Adrenal gland (tissue), 19 donors: ENCODE measurements at places on chromosomes 7 and 10.
A peak's percentile ranks its signal among the peaks of the same experiment; 100 is the strongest.

DNA sequence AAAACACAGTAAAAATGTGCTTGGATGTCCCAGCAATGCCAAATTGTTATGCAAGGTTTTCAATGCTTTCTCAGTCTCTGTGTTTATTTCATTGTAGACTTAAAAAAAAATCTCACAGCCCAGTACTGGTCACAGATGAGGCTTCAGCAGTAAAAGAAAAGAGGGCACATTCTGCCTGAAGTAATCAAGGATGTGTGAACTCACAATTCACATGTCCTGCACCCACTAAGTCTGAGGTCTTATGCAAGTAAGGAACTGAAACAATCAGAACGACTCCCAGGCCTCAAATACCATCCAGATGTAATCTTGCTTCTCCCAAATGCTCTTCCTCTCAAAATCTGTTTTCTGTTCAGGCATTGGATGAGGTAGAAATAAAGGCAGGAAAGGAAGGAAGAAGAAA is 33.7 kb downstream of the ADRB1 start:
- DNase-seq: no peak
- H3K27ac ChIP-seq: no peak overlapping the region
- H3K4me1 ChIP-seq: no peaks in the 10 kb centered on the region
- no peaks in the 10 kb centered on the region for H3K36me3 ChIP-seq
- H3K4me3 ChIP-seq: no peak overlapping the region

DNA sequence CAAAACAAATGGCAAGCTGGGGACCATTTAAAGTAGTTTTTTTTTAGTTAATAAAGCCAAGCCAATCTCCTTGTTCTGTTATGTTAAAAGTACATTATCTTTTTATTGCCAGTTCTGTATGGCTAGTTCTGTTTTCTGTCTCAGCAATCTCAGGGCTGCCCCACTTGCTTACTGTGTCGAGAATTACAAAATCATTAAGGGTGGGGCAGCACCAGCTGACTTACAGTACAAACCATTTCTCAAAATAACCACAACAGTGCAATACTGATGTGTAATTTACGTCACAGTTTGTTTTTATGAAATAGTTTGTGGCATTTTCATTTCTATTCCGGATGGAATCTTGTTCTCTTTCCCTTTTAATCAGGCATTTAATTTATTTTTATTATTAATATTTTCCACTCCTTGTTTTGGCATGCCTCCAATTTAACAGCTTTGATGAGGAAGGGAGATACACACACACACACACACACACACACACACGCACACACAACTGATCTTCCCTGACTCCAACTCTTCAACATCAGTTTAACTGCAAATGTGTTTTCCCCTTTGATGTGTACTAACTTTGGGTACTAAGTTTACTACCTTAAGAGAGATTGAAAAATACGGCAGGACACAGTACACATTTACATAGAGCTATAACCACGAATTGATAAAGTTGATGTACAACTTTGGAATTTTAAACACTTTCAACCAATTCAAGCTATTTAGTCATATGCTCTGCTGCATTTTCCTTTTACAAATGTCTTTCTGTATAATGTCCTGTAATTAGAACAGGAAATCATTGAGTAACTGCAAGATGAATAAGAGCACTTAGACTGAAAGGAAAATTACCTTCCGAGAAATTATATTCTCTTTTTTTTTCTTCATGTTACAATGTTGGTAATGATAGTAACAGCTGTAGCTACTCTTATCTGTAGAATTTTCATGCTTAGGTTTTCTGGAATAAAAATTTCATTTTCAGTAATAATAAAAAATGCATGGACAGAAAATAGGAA is 91.5 kb downstream of the ARID5B start:
- H3K27ac ChIP-seq: peak overlapping the region; percentile 88
- peak; percentile 42 for DNase-seq
- H3K4me1 ChIP-seq: peaks cover 16% of the 10 kb centered on the region
- no peak overlapping the region for H3K4me3 ChIP-seq
- H3K36me3 ChIP-seq: no peaks in the 10 kb centered on the region

GRCh38 chr10:70433581-70434280 is 7.8 kb downstream of the NODAL start:
- H3K36me3 ChIP-seq: peaks cover 8% of the 10 kb centered on the region
- peaks cover 18% of the 10 kb centered on the region for H3K4me1 ChIP-seq
- no peak overlapping the region for H3K27ac ChIP-seq
- H3K4me3 ChIP-seq: no peak overlapping the region
- H3K27me3 ChIP-seq: no peaks in the 10 kb centered on the region
- no peak for DNase-seq

GRCh38 chr10:1643908-1644179 is 93.5 kb downstream of the ADARB2 start:
- no peaks in the 10 kb centered on the region for H3K36me3 ChIP-seq
- DNase-seq: no peak
- H3K4me3 ChIP-seq: no peak overlapping the region

DNA sequence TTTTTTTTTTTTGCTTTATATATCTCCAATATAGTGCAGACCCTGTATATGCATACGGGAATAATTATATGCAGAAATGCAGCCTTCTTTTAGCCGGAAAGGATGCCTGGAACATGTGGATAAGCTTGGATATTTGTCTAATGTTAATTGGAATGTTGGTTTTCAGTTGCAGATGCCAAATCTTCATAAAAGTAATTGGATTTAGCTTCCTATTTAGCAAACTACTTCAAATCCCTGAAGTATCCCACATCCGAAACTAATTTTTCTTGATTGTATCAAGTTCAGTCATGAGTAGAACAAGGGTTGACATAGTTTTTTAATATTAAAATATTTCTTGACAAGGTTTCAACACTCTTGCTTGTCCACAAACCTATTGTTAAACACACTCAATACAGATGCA is 281.7 kb downstream of the BBS9 start:
- no peak overlapping the region for H3K4me3 ChIP-seq
- H3K4me1 ChIP-seq: no peaks in the 10 kb centered on the region
- H3K27ac ChIP-seq: no peak overlapping the region
- H3K36me3 ChIP-seq: no peaks in the 10 kb centered on the region
- DNase-seq: no peak

- peaks cover 12% of the 10 kb centered on the region for H3K27me3 ChIP-seq
- DNase-seq: no peak
- H3K4me1 ChIP-seq: no peaks in the 10 kb centered on the region
- no peaks in the 10 kb centered on the region for H3K36me3 ChIP-seq
Measured at GRCh38 chr7:12570534-12571461, at the start of gene SCIN. SCIN (plus strand) TSS chr7:12570720; CDS start chr7:12570787, 67 bp downstream.

DNA sequence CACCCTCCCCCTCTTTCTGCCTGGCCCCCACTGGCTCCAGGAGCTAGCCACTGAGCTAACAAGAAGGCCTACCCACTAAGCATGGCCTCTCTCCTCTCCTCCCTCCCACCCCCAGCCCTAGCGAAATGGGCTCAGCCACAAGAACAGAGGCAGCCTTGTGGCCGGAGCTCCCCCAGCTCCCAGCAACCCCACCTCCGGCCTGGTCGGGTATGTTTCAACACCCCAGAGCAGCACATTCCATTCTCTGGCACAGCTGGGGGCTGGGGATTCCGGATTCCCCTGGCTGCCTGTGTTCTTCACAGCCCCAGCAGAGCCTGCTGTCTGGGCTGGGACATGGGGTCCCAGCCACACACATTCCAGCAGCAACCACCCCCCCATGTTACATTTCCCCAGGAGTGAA is 9.0 kb downstream of the SFRP5 start:
- no peak overlapping the region for H3K27ac ChIP-seq
- no peak for DNase-seq
- H3K4me1 ChIP-seq: no peaks in the 10 kb centered on the region
- no peak overlapping the region for H3K4me3 ChIP-seq
- no peaks in the 10 kb centered on the region for H3K36me3 ChIP-seq

DNA sequence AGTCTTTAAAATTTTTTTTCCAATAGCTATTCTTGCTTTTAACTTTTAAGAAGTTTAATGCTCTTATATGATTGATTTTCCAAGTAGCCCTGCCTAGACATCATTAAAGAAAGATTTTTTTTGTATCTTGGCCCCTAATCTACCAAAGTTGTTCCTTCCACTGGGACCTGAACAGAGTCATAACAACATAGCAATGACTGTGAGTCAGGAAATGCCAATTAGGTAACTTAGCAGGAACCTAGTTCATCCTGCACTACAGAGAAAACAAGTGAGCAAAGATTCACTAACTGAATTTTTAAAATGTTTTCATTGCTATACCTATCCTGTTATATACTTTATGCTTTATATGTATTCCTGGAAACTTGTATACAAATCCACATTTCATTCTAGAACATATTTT is 284.7 kb downstream of the BICC1 start:
- H3K4me3 ChIP-seq: no peak overlapping the region
- H3K27me3 ChIP-seq: no peaks in the 10 kb centered on the region
- peaks cover 11% of the 10 kb centered on the region for H3K4me1 ChIP-seq

- H3K36me3 ChIP-seq: no peaks in the 10 kb centered on the region
- no peak overlapping the region for H3K27ac ChIP-seq
- H3K27me3 ChIP-seq: no peaks in the 10 kb centered on the region
- DNase-seq: no peak
Measured at GRCh38 chr10:114859222-114859621, 37.6 kb downstream of the FHIP2A start.

DNA sequence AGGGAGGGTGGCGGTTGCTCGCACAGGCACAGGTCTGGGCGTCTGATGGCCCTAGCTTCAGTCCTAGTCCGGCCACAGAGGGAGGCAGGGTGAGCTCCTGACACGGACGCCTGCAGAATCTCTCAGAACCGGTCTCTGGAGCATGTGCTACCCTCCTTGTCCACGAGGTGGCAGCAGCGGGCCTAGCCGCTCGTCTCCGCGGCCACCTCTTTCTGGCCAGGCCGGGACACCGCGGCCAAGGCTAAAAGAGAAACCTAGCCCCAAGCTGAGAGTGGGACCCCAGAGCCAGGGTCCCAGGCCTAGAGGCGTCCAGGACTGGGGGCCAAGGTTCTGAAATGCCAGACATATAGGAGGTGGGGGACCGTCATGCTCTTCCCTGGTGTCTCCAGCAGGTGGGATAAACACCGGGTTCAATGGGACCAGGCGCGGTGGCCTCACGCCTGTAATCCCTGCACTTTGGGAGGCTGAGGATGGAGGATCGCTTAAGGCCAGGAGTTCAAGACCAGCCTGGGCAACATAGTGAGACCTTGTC is 3.2 kb upstream of the LAT2 start:
- no peaks in the 10 kb centered on the region for H3K36me3 ChIP-seq
- H3K4me3 ChIP-seq: no peak overlapping the region
- no peak overlapping the region for H3K27ac ChIP-seq
- H3K27me3 ChIP-seq: no peaks in the 10 kb centered on the region
- peak; percentile 78 for DNase-seq

DNA sequence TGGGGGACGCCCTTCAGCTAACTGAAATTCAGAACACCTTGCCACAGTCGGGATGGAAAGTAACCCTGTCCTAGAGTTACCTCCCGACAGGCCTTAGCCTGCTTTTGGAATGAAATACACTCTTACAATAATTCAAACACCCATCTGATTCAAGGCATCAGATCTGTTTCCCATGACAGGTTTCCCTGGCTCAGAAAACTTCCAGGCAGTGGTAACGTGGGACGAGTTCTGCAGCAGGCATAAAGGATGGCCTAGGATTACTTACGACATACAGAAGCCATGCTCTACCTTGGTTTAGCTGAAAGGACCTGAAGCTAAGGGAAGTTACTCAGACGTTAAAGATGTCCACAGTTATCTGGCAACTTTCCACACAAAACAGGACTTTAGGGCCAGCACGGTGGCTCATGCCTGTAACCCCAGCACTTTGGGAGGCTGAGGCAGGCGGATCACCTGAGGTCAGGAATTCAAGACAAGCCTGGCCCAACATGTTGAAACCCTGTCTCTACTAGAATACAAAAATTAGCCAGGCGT is 5.0 kb downstream of the PAXIP1 start:
- no peak for DNase-seq
- no peak overlapping the region for H3K4me3 ChIP-seq

DNA sequence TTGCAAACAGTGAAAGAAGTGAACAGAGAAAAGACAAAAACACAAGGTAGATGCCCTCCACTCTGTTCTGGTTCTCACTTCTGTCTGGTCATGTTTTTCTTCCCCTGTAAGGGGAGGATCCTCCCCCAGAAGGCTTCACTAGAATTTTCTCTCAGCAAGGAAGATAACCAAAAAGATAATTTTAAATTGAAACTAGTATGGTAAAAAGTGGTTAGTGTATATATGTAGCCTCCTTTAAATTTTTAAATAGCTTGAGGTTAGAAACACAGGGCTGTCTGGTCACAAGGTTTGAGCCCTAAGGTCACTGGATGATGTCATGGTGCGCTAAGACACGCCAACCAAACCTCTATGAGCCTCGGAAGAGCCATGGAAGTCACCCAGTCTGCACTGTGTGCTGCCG is 5.6 kb upstream of the PKD1L1 start:
- H3K36me3 ChIP-seq: no peaks in the 10 kb centered on the region
- no peaks in the 10 kb centered on the region for H3K4me1 ChIP-seq
- no peak for DNase-seq
- no peaks in the 10 kb centered on the region for H3K27me3 ChIP-seq
- H3K4me3 ChIP-seq: no peak overlapping the region
- no peak overlapping the region for H3K27ac ChIP-seq

GRCh38 chr7:69799048-69799697 is 200.9 kb downstream of the AUTS2 start:
- H3K4me3 ChIP-seq: no peak overlapping the region
- no peaks in the 10 kb centered on the region for H3K36me3 ChIP-seq
- no peak for DNase-seq
- H3K27ac ChIP-seq: no peak overlapping the region

GRCh38 chr10:49751636-49752510 is 10.2 kb downstream of the OGDHL start:
- H3K27me3 ChIP-seq: no peaks in the 10 kb centered on the region
- H3K4me3 ChIP-seq: no peak overlapping the region
- DNase-seq: no peak
- no peaks in the 10 kb centered on the region for H3K36me3 ChIP-seq
- H3K4me1 ChIP-seq: no peaks in the 10 kb centered on the region

GRCh38 chr10:72323108-72323749 is 31.5 kb downstream of the DNAJB12 start:
- peak; percentile 23 for DNase-seq
- H3K27me3 ChIP-seq: no peaks in the 10 kb centered on the region
- H3K27ac ChIP-seq: no peak overlapping the region
- H3K4me3 ChIP-seq: no peak overlapping the region

DNA sequence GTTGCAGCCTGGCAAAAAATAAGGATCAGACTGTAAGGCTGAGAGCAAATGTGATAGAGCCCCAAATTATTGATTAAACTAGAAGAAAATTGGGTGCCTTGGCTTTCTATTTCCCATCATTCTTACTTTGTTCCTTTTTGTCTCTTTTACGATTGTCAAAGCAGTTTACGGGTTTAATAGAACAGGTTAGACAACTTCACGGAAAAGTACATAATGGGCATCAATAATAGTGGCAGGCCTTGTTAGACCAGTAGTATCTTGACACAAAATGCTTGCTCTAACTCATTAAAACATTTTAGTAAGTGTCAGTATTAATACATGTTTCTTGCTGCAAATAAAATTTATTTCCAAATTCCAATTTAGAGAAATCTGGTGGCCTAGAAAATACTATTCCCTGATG is 14.5 kb upstream of the GGCT start:
- H3K27ac ChIP-seq: no peak overlapping the region
- no peak overlapping the region for H3K4me3 ChIP-seq
- no peaks in the 10 kb centered on the region for H3K36me3 ChIP-seq
